ENCODE measurements at places on chromosomes 7 and 10.

GRCh38 chr10:114515298-114515914 lies 111.1 kb upstream of the AFAP1L2 start:
- DNase-seq, result no peak

DNA sequence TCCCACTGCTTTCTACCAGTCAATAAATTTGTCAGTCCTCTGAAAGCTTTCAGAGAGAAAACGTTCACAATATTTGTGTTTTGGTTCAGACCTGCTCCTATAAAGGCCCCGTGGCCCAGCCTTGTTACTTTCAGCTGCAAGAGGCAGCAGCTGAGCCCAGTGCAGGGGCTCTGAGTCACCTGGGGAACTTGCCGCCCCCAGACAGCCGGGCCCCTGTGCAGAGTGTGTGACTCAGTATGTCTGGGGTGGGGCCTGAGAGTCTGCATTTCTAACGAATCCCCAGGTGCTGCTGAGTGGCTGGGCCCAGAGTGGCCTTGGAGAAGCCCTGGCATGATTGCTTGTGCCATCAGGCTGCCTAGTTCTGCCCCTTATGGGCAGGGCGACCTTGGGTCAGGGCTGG lies 303.5 kb downstream of the PAXIP1 start:
- DNase-seq, result no peak

DNA sequence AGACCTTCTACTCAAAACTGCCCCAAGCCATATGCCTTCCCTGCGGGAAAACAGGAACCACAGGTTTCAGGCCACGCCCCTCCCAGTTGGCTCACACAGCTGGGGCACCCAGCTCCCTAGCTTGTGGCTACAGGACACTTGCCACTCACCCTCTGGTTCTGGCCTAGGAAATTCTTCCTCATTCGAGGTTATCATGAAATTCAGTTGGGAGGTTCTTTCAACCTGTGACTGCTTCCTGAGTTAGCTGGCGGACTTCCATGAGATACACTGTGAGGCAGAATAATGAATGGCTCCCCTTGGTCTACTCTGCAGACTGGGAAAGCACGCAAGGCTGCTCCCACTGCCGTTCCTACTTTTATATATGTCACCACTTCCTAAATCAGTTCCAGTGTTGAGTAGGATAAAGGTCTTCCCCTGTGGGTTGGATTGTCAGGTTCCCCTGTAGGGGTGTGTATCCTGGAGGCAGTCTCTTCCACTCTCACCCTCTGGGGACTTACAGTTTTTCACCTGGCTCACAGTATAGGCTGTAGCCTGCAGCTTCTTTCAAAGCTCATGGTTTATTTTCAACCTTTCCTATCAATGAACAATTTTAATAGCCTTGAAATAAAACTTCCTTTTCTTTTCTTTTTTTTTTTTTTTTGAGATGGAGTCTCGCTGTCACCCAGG lies 37.0 kb downstream of the GPR22 start:
- peak; percentile 91 for DNase-seq

DNA sequence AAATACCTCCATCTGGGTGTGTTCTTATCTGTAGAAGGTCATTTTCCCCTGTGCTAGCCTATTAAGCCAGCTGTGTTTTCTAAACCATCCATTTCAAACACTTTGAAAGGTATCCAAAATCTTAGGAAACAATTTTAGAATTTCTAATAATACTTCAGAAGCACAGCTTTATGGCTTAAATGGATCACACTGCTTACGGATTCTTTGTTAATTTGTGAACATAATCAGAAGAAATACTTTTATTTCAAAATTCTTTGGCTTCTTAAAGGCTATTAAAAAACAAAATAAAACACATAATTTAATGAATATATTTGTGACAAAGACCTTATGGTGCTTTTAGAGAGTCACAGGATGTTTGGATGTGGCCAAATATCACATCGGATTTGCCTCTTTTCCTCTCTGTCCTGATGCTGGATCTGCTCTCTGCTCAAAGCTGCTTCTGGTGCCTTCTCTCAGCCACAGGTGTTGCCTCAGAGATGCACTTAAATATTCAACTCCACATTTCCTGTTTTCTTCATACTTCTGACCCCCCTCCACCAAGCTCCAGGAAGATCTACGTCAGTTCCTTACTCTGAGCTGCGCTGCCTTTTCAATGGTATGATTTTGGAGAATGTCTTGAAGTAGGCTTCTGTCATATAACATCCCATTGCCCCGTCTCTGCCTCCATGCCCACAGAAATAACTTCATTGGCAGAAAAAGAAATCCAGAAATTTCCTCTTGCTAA lies 230.6 kb downstream of the MLLT10 start:
- no peak for DNase-seq

- DNase-seq, result no peak
Observed at GRCh38 chr7:104225451-104225850, 17.6 kb upstream of the ORC5 start.

DNA sequence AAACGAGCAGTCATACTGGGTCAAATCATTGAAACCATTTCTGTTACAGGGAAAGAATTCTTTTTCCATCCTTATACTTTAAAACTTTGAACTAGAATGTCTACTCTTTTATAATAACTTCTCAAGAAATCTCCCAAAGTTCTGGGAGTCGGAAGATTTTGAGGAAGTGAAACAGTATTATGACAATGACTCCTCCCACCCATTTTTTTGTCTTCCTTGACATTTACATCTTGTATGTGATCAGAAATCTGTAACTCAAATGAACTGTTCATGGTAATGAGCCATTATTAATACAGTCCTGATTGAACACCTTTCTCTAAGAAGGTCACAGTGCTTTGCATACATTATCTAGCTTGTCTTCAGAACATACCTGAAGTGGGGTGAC lies 227.4 kb downstream of the CELF2 start:
- DNase-seq, result no peak

GRCh38 chr7:26593896-26594295 lies 270.5 kb downstream of the SKAP2 start:
- no peak for DNase-seq

DNA sequence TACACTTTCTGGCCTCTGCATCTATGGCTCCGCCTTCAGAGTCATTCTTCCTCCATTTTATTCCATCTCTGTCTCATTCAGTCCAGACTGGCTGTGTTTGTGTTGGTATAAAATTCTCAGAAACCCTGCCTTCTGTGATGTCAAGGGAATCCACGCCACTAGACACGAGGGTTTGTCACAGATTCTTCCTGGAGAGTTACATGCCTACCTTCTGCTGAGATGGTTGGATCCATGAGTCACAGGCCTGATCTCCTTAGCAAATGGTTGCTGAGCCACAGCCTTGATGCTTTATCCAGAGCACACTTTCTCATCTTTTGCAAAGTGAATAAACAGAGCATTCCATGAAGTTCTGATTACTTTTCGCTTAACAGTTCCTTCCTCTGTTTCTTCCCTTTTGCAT lies 35.9 kb upstream of the TSPAN33 start:
- DNase-seq, result peak; percentile 7

DNA sequence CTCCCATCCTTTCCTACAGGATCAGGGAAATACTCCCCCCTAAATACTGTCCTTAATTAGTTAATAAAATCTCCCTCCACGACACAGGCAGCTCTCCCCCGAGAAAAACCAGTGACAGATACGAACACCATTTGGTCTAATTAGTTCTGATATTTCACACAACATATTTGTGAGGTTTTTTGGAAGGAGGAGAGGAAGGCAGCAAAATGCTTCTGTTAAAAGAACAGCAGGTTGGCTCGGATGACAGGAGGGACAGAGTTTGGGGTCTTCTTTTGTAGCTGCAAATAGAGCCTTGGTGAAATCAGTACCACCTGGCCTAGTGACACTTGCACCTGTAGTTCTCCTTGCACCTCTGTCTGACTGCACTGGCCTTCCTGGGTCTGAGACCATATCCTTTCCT lies 507.0 kb downstream of the PLXNA4 start:
- no peak for DNase-seq

- no peak for DNase-seq
Observed at GRCh38 chr7:107931740-107932515, 40.9 kb downstream of the DLD start.

DNA sequence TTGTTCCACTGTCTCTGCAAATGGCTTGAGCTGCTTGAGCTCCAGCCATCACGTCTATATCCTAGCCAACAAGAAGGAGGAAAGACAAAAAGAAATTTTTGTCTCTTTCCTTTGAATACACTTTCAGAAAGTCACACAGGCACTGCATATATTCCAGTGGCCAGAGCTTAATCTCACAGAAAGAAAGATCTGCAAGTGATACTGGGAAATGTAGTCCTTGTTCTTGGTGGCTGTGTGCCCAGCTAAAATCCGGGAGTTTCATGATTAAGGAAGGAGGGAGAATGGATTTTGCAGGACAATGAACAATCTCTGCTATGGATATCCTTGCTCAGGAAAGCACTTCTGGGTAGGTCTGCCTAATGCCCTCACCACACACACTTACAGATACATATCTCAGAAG lies 19.5 kb upstream of the DLG5 start:
- DNase-seq, result no peak

DNA sequence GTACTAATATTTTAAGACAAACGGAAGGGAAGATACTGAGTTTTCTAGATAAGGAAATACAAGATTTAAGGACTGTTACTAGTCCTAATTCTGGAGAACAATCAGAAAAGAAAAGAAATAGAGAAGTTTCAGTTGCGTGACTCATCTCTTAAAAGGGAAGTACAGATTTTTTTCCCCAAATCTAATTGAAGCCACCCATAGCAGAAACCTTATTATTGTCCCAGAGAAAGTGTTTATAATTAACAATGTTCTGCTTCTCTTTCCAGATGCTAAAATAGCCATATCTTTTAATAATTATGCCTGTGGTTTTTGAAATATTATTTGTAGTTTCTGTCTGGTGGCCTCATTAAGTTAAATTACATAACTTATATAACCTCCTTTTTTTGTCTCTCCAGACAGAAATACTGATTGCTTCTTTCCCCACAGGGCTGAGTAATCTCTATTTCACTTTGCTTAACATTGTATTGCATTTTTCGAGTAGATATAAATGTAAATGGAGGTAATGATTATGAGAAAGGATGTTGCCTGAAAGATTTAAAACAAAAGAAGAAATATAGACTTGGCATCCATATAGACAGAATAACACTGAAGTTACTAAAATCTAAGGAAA lies 240.7 kb upstream of the MBL2 start:
- DNase-seq, result no peak

GRCh38 chr7:95376632-95377400 lies 19.4 kb downstream of the PON3 start:
- no peak for DNase-seq

DNA sequence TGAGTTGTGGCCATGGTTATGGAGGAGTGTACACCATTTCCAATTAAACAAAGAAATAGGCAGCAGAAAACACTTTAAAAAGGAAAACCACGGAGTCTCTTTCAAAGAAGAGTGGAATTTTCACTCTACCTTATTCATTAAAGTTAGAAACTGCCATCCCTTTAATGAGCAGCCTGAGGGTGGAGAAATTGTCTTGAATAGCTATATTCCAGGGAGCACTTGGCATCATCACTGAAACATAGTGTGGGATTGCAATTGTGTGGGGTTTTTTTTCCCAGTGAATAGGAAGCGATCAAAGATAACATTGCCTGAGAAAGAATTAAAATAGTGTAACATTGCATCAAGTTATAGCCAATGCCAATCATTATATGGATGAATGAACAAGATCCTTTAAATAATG lies 191.6 kb downstream of the TEX36 start:
- no peak for DNase-seq

GRCh38 chr10:119478111-119478802 lies 64.3 kb downstream of the RGS10 start:
- DNase-seq, result no peak

- no peak for DNase-seq
Observed at GRCh38 chr10:32489901-32490300, 44.0 kb downstream of the CCDC7 start.

- no peak for DNase-seq
Observed at GRCh38 chr10:62080905-62081304, 179.4 kb downstream of the ARID5B start.

DNA sequence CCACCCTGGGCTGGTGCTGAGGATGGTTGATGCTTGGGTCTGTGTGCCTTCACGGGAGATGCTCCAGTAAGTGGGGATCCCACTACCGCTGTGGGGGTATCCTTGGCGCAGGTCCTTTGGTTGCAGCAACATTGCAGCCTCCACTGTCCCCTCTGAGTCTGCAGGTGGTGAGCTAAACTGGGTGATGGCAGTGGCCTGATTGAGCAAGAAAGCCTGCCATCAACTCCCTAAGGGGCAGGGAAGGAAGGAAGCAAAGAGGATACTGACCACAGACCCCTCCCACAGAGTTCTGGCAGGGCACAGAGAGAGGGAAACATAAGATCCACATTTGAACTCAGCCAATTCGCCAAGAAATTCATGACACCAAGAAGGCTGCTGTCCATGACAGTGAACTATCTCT lies 43.2 kb downstream of the MYO1G start:
- DNase-seq, result no peak

GRCh38 chr10:28139138-28139537 lies 140.3 kb upstream of the ODAD2 start:
- peak; percentile 60 for DNase-seq

DNA sequence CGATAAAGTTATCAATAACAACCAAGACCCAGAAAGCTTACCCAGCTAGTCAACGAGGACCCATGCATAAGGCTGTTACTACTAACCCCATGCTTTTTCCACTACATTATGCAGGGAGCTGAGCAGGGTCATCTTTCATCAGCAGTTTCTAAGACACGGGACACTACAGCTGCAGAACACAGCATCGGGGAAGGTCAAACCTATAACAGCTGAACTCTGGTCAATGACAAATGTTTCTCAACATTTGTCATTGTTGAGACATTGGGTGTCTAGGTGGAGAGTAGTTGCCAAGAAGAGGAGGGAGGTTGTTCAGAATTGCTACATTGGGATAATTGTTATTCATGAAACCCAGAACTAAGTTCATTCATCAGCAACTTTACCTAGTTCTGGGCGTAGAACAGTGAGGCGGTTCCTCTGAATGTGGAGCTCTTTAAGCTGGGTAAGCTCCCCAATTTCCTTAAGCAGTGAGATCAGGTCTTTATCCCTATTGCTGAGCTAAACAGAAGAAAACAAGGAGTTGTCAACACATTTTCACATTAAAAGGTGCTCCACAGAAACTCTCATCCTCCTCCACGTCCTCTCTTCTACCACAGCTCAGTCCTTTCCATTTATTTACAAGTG lies 105.6 kb downstream of the ZNF22 start:
- DNase-seq, result no peak

GRCh38 chr7:135334830-135335543 lies 101.3 kb downstream of the STRA8 start:
- DNase-seq, result no peak
